ENCODE measurements at places on chromosomes 1 and 21.
A peak's percentile ranks its signal among the peaks of the same experiment; 100 is the strongest.

DNA sequence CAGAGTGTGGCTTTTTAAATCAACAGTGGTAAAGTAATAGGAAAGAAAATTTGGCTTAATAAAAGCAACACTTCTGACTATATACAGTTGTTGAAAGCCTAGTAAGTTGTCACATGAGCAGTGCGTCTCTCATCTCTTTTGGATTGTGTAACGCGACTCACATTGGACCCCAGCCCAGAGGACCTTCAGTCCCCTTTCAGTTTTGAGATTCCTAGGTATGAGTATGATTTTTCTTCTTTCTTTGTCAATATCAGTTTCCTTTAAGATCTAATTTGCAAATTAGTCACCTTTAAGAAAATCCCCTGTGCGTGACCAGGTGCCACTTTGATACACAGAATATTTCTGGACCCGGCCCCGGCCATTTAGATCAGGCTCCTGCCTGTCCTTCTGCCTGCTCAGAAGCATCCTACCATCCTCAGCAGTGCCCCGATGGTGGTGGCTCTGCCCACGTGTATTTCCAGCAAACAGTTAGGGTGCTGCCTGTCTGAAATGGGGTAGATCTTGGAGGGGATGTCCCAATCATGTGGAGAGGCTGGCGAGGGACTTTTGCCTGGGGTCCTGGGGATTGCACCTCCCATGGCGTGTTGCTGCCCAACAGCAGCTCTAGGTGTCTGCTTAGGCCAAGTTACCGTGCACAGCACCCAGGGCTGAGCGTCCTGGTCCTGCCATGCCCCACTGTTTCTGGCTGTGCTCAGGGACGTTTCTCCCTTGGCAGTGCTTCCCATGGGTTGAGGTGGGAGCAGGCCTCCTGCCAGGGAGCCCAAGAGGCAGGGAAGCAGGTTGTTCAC lies 21.1 kb downstream of the SNAP47 start:
- DNase-seq: no peak

DNA sequence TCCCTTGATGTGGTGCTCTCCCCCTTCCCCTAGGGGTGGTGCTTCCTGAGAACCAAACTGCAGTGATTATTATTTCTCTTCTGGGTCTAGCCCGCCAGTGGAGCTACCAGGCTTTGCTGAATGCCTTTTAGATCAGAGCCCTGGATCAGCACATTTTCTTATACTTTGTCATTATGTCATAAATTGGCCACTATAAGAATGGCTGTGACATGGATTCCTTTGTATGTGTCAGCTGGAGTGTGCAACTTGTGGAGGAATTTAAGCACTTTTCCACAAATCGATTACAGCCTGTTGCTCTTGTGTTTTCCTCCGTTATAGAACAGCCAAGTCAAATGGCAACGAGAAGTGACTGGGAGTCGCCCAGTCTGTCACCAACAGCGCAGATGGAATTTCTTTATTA lies 273.3 kb downstream of the DUSP10 start:
- DNase-seq: no peak

DNA sequence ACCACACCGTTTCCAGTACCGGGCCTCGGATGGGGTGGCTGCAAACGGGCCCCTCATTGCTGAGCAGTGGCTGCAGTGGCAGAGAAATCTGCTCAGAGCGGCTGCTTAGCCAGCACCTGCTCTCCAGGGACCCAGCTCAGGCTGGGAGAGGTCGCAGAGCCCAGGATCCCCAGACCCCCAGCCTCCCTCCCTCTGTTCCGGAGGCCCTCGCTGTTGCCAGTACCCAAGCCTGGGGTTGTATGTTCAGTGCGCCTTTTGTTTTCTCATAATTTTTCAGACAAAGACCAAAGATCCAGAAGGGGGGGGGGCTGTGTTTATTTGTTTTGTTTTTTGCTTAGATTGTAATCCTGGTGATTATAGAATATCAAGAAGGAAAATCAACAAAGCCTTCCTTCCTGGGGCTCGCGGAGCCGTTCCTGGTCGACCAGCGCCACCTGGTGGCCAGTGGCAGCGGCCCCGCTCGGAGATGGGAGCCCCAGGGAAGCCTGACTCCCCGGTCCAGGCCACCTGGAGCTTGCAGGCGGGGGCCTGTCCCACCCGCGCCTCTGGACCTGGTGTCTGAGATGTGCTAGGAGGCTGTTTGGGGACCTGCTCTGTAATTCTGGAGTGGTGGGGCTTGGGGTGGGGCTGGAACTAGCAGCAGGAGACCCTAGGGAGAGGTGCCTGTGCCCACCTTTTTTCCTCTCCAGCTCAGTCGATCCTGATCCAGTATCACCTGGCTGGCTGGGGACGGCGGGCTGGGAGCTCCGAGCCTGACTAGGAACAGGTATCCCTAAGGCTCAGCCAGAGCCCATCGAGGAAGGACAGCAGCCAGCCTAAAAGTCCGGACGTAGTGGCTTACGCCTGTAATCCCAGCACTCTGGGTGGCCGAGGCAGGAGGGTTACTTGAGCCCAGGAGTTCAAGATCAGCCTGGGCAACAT lies 123.9 kb upstream of the VAMP3 start:
- DNase-seq: peak; percentile 84

DNA sequence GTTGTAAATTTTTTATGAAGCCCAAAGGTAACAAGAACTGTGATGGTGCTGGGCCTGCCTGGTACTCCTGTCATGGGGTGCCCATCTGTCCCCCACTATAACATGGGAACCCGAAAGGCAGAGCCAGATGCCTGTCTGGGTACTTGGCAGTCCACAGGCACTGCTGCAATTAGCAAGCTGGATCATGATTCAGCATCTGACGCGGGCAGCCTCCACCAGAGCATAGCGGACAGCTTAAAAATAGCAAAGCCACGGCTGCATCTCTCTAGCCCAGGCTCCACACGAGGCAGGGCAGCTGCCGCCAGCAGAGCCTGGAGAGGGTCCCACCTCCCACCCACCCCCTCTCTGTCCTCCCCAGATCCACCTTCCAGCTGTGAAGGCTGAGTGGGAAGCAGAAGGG lies 22.9 kb downstream of the SUSD4 start:
- DNase-seq: no peak

DNA sequence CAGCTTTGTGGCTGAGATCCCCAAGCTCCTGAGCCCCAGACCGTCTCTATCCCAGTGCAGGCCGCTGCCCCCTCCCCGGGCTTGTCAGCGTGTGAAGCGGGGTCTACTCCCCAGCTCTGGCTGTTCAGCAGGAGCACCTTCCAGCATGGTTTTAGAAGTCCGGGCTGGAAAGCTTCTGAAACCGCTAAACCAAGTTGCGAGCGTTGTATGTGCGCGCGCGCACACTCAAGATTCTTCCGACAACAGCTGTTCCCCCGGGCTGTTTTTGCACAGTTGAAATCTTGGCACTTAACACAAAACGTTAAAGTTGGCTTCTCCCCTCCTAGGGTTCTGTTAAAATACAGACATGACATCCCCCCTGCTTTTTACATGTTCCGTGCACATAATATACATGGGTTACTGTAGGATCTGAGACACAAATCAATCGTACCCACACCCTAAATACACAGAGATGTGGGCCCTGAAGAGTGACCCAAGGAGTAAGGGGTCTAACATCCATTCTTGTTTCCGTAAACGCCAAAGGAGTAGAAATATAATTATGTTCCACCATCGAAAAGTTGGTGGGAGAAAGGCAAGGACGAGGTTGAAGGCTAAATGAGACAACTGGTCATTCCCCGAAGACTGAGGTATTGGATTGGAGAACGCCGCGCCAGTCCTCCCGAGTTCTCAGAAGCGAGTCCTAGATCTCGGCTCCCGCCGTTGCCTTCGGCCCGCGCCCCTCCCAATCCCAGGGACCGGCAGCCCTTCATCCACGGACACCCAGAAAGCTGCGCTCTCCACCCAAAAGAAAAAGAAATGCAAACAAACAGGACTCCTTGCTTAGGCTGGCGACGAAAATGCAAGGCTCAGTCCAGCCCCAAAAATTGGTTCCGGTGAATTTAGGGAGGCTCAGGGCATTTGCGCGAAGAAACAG lies 1.3 kb downstream of the TBX15 start:
- DNase-seq: no peak

- DNase-seq: no peak
These were observed 1.2 kb upstream of the CAPN2 start for GRCh38 chr1:223711173-223711572.

GRCh38 chr1:65554829-65555228 lies 134.4 kb downstream of the LEPR start:
- no peak for DNase-seq

Measured in germinal center (tissue), 1 donor.